ENCODE measurements at places on chromosomes 1 and 21. TPM values are rescaled to one million over a fixed set of nuclear protein-coding genes. Genes with fewer than 3 reads are reported as not detected.

GRCh38 chr1:111620441-111620971 is 917 bp downstream of the RAP1A start:
- no peak for ATAC-seq

- no peak for ATAC-seq
Measured at GRCh38 chr1:88961081-88961480, 31.3 kb downstream of the KYAT3 start.

GRCh38 chr1:26700711-26701110 is 4.9 kb downstream of the ARID1A start:
- no peak for ATAC-seq

GRCh38 chr1:241090798-241091197 is 266.2 kb downstream of the RGS7 start:
- ATAC-seq = no peak

DNA sequence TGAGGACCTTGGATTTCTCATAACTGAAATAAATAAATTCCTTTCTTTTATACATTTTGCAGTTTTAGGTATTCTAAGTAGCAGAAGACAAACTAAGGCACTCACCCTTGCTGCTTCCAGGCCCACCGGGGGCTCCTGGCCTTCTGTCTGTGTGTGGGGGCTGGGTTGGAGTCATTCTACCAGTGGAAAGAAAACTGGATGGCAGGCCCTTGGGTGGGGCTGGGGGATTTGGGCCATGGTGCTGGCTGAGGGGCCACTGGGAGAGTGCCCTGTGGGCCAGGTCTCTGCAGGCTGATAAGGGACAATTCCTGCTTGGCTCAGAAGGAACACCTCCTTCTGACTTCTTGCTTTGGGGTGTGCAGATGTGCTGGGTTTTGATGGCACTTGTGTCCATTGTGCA is 54.0 kb upstream of the CSF3R start:
- no peak for ATAC-seq

GRCh38 chr1:234307726-234308125 is 65.5 kb upstream of the COA6 start:
- no peak for ATAC-seq

- ATAC-seq = peak; percentile 92
Measured at GRCh38 chr1:11858968-11859871, 475 bp upstream of the NPPB start.

- no peak for ATAC-seq
Measured at GRCh38 chr1:148307583-148308185, 155.6 kb upstream of the NBPF11 start.

GRCh38 chr1:56291374-56291919 is 287.9 kb downstream of the PLPP3 start:
- peak; percentile 65 for ATAC-seq

DNA sequence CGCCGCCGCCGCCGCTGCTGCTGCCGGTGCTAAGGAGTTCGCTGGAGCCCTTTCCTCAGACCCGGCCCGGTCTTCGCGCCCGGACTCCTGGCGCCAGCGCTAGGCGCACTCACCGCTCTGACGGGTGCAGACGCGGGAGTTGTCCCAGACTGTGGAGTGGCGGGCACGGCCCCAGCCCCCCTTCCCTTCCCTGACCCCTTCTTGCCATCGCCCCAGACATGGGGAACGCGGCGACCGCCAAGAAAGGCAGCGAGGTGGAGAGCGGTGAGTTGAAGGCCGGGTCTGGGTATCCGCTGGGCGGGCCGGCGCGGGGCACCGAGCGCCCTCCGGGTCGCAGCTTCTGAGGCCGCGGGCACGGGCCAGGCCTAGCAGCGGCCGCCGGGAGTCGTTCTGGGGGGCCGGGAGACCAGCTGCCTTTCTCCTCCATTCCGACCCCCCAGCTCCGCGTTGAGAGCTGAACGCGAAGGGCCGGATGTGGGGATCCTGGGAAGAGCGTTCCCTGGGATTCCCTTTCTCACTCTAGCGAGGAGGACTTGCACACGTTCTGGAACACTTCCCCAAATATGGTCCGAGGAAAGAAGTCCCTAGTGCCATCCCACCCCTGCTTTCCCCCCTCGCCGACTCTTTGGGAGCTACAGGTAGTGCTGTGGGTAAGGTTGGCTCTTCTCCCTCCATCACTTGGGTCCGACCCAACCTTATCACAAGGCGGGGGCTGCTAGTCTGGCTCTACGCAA is 65.8 kb upstream of the PRKACB start:
- peak; percentile 39 for ATAC-seq

GRCh38 chr1:63329621-63330330 is 7.4 kb downstream of the FOXD3 start:
- ATAC-seq = no peak

GRCh38 chr1:53092659-53093450 is 30.8 kb downstream of the PODN start:
- no peak for ATAC-seq

- no peak for ATAC-seq
Measured at GRCh38 chr1:18020021-18020817, 87.4 kb upstream of the IGSF21 start.

DNA sequence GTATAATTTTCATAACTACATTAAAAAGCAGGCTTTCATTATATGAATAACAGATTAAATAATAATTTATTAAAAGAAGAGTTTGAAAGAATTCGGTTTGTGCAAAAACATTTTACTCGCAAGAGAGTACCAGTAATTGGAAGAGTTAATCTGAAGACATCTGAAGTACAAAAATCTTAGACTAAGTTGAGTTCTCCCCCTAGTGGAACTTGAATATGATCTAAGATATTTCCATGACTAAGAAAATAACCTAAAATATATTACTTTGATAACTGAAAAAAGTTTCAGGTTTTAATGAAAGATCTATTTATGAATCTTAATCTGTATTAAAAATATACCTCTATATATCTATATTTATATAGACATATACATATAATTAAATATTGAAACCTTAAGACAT is 112.5 kb upstream of the GFI1 start:
- ATAC-seq = no peak

Gene REG4
- total RNA-seq = 1.1 TPM

Gene RNF186
- not detected for total RNA-seq
